GM20000 (cell line): ENCODE measurements at places on chromosomes 7 and 10.

DNA sequence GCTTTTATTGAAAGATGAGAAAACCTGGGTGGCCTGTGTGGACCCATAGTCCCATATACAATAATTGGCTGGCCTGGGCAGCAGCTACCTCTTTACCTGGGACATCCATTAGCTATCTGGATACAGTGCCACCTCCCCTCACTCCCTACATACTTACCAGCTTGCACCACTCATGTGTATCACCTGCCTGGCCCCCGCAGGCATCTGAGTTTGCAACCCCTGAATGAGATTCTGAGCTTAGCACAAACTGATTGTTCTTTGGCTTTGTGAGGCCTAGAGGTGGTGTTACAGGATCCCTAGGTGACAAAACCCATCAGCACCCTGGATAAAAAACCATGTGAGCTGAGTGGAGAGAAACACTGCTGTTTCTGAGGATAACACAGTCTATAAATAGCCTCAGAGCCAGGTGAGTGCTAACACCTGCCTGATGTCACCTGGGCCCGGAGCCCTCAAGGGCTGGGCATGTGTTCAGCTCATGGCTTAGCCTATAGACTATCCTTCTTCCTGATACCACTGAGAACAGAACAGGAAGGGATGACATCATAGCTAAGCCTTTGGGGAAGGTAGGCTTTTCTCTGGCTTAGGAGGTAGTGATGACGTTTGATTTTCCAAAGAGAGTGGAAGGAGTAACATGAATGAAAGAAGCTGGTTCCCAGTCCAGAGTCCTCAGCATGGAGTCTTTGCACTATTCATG, 2.6 kb upstream of the PPIF start:
- no peak for DNase-seq

DNA sequence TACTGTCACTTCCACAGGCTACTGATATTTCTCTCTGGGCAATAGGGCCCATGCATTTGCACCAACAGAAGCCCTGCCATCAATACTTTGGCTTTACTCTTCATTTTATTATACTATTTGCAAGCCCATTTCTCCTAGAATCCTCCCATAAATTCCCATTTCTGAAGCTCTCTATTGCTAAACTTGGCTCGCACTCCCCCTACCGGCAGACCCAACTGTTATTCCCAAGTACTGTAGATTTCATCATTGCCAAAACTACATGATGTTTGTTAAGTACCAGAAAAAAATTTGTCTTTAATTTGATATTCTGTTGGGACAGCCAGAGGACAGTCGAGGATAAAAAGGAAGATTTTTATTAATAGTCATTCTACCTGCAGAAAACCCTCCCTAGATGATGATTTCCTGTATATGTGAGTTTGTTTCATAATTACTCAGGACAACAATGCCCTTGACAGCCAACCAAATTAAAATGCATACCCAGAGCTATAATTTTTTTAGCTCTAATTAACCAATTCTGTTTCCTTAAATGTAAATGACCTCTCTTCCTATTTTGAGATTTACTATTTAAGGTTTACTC, 298.6 kb downstream of the REEP3 start:
- peak; percentile 18 for DNase-seq

DNA sequence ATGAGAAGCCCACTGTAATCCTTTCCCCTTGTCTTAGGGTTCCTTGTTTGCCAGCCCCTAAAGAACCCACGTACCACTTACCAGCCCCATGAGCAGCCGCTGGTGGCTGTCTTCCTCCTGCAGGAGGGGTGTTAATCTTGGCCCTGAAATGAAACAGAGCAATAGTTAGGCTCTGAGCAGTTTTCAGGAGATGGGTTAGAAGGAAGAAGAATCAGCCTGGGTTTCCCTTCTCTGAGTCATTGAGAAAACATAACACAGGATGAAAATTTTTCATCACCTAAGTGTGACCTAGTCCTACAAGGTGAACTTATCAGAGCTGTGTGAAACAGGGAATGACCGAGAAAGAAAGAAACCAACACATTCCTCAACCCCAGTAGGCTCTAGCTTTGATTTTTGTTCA, 90.0 kb downstream of the GSAP start:
- no peak for DNase-seq

GRCh38 chr7:142257958-142258357, at the start of gene PRSS58:
PRSS58 (minus strand) TSS chr7:142258058; CDS start chr7:142257707, 351 bp downstream.
- DNase-seq = no peak

DNA sequence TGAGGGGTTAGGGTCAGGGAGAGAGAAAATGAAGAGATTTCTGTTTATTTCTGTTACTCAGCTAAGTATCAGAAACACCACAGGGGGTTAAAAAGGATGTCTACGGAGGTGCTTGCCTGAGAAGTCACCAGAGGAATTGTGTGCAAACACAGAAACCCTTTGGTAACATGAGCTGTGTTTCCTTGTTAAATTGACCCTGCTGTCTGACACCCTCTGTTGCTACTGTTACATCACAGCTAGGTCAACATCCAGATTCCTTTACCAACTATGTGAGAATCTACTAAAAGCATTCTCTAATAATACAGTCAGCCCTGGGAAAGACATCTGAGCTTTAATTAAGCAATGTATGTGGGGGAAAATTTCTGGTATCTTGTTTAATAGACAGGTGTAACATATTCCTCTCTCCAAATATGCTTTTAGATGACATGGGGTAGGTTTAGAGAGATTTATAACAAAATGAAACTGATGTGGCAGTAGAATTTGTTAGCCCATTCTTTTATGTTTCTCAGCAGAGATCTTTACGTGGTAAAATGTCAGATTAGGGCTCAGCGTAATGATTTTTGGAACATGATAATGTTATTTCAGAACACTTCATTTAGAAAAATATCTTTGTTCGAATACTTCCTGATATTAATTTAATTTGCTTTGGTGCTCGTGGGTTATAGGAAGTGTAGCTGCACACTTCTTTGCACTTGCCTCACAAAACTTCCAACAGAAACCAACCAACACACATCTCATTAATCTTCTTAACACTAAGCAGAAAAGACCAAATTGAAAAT, 168.0 kb upstream of the AHR start:
- DNase-seq = no peak

- DNase-seq = no peak
These were observed 551 bp downstream of the IFIT1 start for GRCh38 chr10:89392974-89393373.

- no peak for DNase-seq
These were observed 142.6 kb downstream of the SND1 start for GRCh38 chr7:127794551-127794950.

GRCh38 chr10:119445311-119445934, 97.1 kb downstream of the RGS10 start:
- peak; percentile 86 for DNase-seq

DNA sequence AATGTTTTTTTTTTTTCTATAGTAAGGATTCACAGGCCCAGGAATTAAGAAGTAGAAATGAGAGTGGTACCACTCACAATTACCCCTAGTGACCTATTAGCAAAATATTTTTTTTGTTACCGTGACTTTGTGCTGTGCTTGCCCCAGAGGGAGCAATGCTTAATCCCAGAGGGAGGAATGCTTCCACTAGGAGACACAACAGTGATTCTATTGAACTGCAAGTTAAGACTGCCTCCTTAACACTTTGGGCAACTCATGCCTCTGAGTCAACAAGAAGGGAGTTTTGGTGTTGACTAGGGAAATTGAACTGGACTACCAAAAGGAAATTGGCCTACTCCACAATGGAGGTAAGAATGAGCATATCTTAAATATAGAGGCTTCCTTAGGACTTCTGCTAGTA, 17.2 kb upstream of the MEOX2 start:
- no peak for DNase-seq

DNA sequence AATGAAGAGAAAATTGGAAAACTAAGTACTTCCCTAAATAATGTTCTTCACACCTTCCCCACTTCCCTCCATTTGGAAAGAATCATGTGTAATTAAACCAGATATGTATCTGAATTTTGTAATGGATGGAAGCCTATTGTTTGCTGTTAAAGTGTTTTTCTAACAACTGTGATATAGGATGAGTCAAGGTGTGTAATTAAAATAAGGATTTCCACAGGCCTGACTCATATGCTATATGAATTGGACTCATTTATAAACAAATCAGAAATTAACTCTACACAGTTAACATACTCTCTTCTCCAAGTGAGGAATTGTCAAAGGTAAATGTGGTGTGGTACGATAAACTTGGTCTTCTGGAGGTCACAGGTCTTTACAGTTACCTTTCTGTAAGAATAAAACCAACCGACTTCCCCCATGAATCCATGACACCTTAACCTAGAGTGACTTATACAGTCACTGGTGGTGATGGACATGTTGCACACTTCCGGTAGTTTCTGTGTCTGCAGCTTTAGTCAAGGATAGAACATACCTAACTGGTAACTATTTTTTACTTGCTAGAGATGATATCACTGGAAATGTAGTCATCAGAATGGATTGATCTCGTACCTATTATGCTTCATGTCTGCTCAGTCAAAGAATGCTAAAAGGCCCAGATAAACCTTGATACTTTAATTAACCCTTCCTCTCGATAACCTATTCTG, 12.8 kb downstream of the PNLIPRP3 start:
- no peak for DNase-seq

DNA sequence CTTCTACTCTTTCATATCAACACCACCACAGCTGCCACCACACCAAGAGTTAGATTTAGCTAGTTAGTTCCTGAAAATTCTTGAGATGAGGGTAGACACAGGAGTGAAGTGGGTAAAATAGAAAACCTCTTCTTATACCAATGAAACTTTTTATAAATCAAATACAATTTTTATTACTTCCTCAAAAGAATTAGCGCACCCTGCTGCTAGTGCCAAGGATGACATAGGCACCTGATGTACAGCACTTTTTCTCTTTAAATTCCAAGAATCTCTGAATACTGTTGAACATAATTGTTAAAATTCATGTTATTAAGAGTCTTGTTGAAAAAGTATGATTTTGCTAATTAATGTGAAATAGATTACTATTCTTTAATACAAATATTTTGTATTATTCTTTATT, 11.4 kb downstream of the ZWINT start:
- no peak for DNase-seq

DNA sequence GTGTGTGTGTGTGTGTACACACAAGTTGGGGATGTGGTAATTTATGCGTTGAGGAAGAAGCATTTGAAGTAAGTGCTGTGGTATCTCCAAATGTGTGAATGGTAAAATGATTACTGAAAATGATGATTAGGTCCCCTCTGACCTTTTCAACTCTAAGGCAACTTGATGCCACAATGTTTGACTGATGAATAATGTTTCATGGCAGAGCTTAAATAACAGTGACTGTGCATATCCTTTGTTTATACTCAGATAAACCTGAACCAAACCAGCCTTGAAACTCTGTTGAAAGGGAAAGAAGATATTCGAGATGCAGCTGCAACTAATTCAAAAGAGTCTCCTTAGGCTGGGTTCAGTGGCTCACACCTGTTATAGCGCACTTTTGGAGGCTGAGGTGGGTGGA, 64.8 kb upstream of the YAE1 start:
- DNase-seq = no peak

- DNase-seq = no peak
These were observed 4.5 kb downstream of the STMP1 start for GRCh38 chr7:135666846-135667245.

- no peak for DNase-seq
These were observed 207.1 kb upstream of the ZNF32 start for GRCh38 chr10:43855667-43856210.

DNA sequence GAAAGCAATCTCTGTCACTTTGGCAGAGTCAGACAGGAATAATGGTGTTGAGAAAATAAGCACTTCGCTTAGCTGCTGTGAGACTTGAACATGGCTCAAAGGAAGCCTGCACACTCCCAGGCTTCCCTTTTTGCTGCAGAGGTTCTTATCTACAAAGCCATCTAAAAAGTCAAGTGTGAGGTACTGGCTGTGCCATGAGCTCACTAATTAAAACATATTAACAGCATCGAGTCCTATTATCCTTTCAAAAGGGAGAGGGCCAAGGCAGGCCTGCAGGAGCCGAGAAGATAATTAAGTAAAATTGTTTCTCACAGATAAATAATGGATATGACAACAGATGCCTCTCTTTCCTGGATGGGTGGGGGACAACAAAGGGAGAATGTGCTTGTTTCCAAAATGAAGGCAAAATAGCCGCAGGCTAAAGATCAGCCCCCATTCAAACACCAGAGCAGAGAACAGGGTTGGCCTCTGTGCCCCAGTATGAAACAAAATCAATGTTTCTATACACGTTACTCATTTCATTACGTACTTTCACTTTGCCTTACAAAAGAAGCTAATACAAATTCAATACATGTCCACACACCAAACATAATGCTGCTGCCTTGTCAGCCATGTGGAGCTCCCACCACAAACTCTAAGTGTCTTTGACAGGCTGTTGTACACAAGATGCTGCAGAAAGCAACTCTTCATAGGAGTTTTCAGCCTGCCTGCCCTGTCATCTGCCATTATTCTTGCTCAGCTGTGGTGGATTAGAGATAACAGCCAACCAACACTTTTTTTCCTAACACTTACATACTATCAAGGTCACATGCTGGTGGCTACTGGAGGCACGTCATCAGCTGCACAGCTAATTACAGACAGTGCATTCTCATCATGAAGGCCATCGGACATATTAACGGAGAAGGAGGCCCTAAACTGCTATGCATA, 55.3 kb downstream of the ELAPOR2 start:
- no peak for DNase-seq

DNA sequence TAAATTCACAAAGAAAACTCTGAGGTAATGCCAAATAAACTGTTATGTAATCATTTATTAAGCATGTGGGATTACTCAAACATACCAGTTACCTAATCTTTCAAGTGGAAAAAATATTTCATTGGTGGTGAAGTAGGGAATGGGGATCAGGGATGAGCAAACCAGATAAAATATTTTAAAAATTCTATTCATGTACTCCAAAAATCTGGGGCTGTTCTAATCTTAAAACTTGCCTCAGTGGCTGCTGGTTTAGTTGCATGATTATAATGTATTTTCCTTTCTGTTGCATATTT, 19.5 kb downstream of the LMOD2 start:
- no peak for DNase-seq

GRCh38 chr10:9645928-9646600, 1371.6 kb upstream of the CELF2 start:
- no peak for DNase-seq

DNA sequence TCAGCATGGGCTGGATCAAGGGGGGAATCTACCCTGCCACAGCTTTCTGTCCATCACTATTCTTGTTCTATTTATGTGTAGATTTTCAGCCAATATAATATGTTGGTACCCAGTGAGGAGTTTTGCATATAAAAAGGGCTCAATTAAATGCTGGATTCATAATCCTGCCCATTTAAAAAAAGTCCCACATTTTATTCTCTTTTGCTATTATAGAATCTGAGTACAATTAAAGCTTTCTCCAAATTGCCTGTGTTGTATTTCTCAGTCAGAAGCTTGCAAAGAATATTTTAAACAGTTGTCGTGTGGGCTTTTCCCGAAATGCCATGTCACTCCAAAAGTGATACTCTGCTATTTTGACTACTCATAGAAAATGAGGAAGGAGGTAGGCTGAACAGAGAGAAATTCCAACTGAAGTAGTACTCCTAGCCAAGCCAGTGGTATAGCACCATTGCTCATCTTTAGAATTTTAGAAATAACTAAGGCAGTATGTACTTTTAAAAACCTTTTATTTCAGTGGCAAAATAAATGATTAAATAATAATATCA, 108.3 kb upstream of the HDAC9 start:
- DNase-seq = no peak

- DNase-seq = no peak
These were observed 28.6 kb downstream of the ST7 start for GRCh38 chr7:116981939-116982338.
